IMR-90 (cell line): ENCODE measurements at places on chromosomes 6 and 20.
A peak's percentile ranks its signal among the peaks of the same experiment; 100 is the strongest.

DNA sequence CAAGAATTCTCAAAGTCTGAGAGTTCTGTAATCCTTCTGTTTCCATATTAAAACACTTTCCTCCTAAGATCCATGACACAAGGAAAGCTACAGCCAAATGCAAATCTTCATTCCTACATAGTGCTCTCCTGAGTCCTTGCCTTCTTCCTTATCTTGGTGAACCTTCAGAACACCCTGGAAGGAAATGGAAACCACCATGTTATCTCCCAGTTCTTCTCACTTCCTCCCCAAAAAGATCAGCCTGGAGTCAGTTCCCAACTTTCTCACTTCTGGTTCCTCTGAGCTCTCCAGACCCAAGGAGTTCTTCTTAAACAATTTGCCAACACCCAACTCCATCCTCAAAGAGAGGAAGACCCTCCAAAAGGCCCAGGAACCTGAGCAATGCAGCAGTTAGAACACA is 193.3 kb upstream of the CCN2 start:
- DNase-seq, result no peak

DNA sequence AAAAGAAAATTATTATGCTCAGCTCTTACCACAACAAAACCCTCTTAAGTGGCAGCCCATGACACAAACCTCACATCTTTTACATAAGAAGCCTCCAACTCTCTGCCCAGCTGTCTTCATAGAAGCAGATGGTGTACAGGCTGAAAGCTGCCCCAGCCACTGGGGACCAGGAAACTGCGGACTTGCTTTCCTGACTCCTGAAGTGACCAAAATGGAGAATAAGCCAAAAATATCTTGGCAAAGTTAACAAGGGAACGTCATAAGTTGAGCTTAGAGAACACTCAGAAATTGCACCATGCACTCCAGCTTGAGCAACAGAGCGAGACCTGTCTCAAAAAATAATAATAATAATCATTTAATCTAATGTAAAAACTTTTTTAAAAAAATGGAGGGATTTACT is 160.3 kb upstream of the CDYL start:
- peak; percentile 57 for DNase-seq

DNA sequence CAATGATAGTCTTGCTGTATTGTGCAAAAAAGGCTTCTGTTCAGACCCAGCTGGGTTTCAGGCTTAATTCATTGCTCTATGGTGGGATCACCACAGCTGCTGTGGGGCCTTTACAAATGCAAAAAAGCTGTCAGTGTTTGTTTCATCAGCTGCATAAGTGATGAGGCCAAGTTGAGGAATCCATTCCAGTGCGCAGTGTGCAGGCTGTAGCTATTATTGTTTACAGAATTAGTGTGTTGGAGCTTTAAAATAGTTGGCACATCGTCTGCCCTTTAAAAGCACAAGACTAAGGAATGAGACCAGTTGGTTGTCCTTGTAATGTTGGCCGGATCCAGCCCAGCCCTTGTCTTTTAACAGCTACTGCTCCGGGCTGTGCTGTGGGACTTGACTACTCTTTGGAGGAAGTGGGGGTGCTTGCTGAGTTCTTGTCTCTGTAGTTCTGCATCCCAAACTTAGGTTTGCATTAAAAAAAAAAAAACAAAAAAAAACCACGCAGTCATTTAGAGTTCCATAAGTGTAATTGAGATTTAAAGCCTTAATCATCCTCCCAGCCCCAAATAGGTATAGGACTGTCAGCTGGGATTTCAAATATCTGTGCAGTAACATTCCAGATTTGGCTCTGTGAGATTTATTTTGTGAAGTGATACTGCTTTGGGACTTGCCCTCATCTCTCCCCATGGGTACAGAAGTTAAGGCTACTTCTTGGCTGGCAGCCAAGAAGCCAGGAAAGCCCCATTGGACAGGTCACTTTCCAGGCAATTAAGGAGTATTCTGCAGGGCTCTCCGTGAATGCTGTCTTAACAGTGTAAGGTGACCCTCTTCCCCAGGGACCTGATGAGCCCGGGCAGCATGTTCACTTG is 19.3 kb downstream of the JARID2 start:
- DNase-seq, result peak; percentile 79

- no peak for DNase-seq
Measured at GRCh38 chr20:50805349-50805684, 10.5 kb downstream of the BCAS4 start.

DNA sequence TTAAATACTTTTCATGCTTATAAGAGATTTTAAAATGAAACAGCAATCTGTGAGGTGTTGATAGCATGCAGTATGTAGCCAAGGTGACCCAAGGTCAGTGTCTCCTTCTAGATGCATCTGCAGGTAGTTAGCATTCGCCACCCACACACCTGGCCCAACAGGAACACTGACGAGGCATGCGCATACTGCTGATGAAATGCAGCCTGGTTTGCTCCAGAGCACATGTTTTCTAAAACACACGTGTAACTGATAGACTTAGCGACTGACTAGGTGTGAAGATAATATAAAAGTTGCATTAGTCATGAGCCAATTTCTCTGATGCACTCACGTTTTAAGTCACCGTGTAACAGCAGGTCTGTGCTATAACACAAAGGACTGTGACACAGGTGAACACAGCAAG is 77.1 kb upstream of the RPS6KA2 start:
- DNase-seq, result no peak

DNA sequence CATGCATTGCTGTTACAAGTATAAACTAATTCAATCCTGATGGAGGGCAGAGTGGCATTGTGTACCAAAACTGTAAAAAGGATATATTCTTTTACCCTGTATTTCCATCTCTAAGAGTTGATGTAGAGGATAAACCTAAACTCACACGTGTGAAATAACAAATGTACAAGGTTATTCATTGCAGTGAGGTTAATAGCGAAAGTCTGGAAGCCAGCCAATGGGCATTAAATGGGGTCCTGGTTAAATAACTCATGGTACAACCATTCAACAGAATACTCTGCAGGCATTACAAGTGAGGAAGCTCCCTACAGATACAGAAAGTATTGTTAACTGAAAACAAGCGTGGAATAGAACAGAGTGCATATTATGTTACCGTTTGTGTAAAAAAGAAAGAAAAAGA is 56.9 kb downstream of the BCAS1 start:
- DNase-seq, result no peak

- DNase-seq, result no peak
Measured at GRCh38 chr6:17817763-17818162, 111.0 kb upstream of the NUP153 start.

GRCh38 chr6:14549304-14549770 is 431.8 kb downstream of the CD83 start:
- no peak for DNase-seq

GRCh38 chr20:50528804-50529351 is 18.7 kb downstream of the PTPN1 start:
- DNase-seq, result peak; percentile 39

DNA sequence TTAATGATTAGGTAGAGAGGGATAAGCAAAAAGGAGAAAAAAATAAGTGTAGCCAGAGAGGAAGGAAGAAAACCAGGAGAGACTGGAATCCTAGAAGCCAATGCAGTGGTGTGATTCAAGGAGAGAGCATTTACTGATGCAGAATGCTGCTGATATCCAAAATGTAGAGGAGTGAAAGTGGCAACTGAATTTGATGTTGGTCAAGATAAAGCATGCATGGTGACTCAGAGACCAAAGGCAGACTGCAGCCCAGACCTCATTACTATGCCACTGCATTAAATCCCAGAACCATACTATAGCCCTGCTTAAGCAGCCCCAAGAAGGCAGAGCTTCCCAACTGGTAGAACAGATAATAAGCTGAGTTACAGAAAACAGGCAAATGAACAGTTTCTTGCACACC is 15.8 kb downstream of the KLHL32 start:
- no peak for DNase-seq

DNA sequence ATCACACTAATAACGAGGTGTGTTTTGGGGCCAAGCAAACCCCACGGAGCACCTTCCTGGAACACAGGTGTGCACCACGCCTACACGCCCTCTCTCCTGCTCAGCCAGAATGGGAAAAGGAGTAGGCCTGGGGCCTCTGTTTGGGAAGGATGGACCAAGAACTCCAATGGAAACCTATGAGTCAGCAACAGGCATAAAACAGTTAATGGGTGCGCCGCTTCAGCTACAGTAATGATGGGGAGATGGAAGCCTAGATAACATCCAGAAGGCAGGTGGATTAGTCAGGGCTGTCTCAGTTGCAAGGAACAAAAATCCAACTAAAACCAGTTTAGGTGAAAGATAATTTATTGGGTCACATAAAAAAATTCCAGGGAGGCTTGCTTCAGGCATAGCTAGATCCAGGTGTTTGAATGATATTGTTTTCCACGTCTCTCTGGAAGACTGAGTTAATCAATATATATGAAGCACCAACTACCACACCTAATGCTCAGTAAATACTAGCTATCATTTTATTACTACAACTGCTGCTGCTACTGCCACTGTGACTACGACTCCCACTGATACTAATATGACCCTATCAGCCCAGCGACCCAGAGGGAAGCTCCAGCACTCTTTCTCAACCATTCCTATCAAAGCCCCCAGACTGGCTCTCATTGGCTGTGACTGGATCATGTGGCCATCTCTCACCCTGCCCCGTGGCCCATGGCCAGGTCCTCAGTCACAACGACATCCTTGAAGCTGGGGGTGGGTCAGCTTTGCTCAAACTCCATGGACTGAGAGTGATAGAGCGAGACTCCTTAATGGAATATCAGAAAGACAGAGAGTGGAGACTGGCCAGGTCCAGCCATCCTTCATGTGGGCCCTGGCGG is 155.2 kb upstream of the PTPN1 start:
- DNase-seq, result no peak

- no peak for DNase-seq
Measured at GRCh38 chr6:37097335-37097734, 72.6 kb upstream of the PIM1 start.

GRCh38 chr6:130018744-130019325 is 454 bp downstream of the L3MBTL3 start:
- no peak for DNase-seq

GRCh38 chr6:2384528-2384927 is 139.1 kb upstream of the GMDS start:
- no peak for DNase-seq

DNA sequence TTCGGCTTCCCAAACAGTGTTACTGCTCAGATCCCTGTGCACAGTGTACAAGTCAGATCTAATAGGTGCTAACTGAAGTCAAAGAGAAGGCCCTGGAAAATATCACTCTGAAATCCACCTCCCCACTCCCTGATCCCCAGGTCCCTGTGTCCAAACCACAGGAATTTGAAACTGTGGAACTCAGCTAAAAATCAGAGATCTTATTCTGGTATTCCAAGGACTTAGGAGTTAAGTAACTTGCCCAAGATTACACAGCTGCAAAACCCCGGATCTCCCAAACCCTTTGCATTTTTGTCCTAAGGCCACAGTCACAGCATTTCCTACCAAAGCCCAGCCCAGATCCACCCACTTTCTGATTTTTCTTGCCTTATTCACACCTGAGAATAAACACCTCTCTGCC is 32.3 kb upstream of the SLC23A2 start:
- peak; percentile 47 for DNase-seq

DNA sequence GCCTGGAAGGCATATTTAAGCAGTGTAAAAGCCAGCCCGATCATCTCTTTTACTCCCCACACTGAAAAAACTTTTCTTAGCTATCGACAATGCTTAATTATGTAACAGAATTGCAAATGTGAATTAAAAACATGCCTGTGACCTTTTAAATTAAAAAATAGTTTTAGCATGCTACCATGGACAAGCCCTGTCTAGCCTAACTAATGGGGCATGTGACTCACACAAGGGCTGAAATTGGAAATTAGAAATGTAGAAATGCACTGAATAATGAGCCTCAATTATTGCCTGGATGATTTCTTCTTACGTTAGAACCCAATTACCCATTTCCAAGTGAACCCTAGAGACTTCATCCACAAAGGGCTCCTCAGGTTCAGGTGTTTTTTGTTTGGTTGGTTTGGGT is 82.7 kb downstream of the SIM1 start:
- DNase-seq, result no peak
